ENCODE measurements at places on chromosomes 11 and 22. TPM values are rescaled to one million over a fixed set of nuclear protein-coding genes. Genes with fewer than 3 reads are reported as not detected.

DNA sequence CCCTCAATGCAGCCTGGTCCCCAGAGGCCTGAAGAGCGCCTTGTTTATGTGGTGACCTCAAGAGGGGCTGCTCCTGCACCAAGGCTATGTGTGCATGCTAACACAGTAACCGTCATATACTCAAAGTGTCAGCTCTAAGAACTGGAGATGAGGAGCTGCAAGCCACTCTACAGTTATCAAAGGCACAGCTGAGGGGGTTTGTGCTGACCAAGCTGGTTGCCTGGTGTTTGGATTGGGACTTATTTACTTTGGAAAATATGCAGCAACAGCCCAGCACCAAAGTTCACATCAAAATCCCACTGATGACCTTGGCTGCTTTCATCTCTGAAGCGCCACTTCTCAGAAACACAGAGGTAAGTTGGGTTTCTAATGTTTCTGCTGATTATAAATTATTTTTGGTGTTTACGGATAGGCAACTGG is at the start of gene SERPIND1:
SERPIND1 (plus strand) TSS at position 321 of the 420 bp plus-strand sequence. CDS start 5,200 bp downstream, outside the sequence.
- DNase-seq, result no peak
- H3K36me3 ChIP-seq, result no peaks in the 10 kb centered on the region
- no peak within 1 kb of the TSS for H3K27ac ChIP-seq

NAA40 gene
- total RNA-seq, result 9.8 TPM

DNA sequence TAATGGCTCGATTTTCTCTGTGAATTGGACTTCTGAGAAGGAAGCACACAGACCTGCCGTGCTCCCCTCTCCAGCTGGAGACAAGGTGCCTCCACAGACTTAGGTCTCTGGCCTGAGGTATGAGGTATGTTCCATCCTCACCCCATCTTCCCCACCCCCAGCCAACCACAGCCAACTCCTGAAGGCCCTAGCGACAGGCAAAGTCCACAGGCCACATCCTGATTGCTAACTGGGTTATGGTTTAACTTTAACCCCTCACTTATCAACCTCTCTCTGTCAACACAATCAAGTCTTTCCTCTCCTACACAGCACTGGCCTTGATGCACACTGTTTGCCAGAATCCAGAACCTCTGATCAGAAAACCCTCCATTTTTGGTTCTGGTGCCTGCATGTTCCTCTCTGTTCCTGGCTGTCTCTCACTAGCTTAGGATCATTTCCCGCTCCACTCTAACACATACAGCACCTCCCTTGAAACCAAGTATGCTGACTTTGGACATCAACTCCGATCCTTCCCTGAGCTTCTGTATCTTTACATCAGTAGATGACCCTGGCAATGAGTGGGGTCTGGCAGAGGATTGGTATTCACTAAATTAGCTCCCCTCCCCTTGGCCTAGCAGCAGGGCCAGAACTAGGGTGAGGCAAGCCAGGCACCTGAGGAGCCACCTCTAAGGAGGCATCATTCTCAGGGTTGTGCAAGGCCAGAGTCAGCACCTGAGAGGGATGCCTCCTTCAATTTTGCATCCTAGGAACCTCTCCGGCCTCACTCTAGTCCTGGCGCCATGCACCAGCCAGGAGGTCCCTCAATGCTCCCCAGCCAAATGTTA is 22.0 kb downstream of the JAML start:
- H3K36me3 ChIP-seq, result no peaks in the 10 kb centered on the region
- no peaks in the 10 kb centered on the region for H3K27me3 ChIP-seq
- H3K4me3 ChIP-seq, result no peak overlapping the region
- DNase-seq, result no peak
- H3K27ac ChIP-seq, result no peak overlapping the region

RAG2 gene
- total RNA-seq, result not detected

C11orf97 gene
- not detected for total RNA-seq

- peaks cover 30% of the 10 kb centered on the region for H3K27me3 ChIP-seq
- no peak overlapping the region for H3K27ac ChIP-seq
- no peak overlapping the region for H3K4me3 ChIP-seq
- no peaks in the 10 kb centered on the region for H3K36me3 ChIP-seq
Observed at GRCh38 chr11:70468256-70469195, 70.2 kb downstream of the CTTN start.

DNA sequence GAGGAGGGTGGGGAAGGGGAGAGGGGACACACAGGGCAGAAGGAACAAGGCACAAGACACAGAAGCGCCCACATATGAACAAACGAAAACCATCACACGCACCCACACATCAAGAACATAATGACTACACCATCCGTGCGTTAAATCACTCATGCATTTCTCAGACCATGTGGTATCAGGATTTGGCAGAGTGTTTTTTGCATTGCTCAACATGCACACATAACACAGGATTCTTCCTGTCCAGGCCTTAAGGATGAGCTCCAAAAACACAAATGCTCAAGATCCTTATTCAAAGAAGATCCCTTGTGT is 309.5 kb downstream of the CADM1 start:
- H3K27ac ChIP-seq, result peak overlapping the region; percentile 29
- H3K4me1 ChIP-seq, result no peaks in the 10 kb centered on the region
- no peak for DNase-seq
- H3K36me3 ChIP-seq, result no peaks in the 10 kb centered on the region
- no peaks in the 10 kb centered on the region for H3K27me3 ChIP-seq

GRCh38 chr22:35541254-35541748 is 670 bp downstream of the RASD2 start:
- no peak for DNase-seq
- H3K27ac ChIP-seq, result no peak overlapping the region
- H3K4me1 ChIP-seq, result peaks cover 13% of the 10 kb centered on the region
- no peaks in the 10 kb centered on the region for H3K27me3 ChIP-seq

DNA sequence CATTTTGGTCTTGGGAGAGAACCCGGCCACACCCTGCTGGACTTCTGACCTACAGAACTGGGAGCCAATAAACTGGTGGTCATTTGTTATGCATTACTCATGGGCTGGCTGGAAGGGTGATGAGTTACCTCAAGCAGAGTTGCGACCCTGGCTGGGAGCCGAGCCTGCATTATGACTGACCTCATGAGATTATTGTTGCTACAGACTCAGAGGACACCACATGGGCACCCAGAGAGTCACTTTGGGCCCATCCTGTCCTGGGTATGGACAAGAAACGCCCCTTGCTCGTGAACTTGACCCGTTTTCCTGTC is 531.7 kb downstream of the TBC1D22A start:
- no peak overlapping the region for H3K4me3 ChIP-seq
- no peaks in the 10 kb centered on the region for H3K36me3 ChIP-seq
- no peaks in the 10 kb centered on the region for H3K4me1 ChIP-seq
- DNase-seq, result no peak
- no peak overlapping the region for H3K27ac ChIP-seq

GRCh38 chr11:93832780-93833179 is 17.6 kb downstream of the VSTM5 start:
- H3K4me3 ChIP-seq, result no peak overlapping the region
- no peaks in the 10 kb centered on the region for H3K4me1 ChIP-seq
- H3K36me3 ChIP-seq, result no peaks in the 10 kb centered on the region
- DNase-seq, result no peak
- no peak overlapping the region for H3K27ac ChIP-seq

- no peak for DNase-seq
- H3K4me1 ChIP-seq, result no peaks in the 10 kb centered on the region
- H3K4me3 ChIP-seq, result no peak overlapping the region
Observed at GRCh38 chr11:81596704-81597103, 1137.0 kb downstream of the FAM181B start.

DNA sequence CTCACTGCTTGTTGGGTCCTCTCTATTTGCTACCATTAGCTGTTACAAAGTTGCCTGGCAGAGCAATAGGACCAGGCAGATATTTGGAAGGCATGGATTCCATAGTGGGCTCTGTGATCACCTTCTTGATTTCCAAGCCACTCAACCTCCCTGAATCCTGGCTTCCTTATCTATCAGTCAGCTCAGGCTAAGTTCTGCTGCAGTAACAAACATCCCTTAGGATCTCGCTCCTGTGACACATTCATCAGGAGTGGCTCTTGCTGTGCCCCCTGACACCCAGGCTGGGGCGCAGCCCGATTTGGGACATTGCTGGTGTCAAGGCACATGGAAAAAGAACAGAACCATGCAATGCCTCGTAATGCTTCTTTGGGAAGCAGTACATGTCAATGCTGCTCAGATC is 503.9 kb downstream of the TBC1D22A start:
- H3K27ac ChIP-seq, result no peak overlapping the region
- H3K4me3 ChIP-seq, result no peak overlapping the region
- H3K27me3 ChIP-seq, result no peaks in the 10 kb centered on the region
- no peak for DNase-seq

- H3K36me3 ChIP-seq, result no peaks in the 10 kb centered on the region
- H3K27ac ChIP-seq, result no peak overlapping the region
- peaks cover 17% of the 10 kb centered on the region for H3K4me1 ChIP-seq
- H3K4me3 ChIP-seq, result no peak overlapping the region
Observed at GRCh38 chr11:18523084-18523483, 3.7 kb downstream of the TSG101 start.

SULT4A1 gene
- not detected for total RNA-seq

GRCh38 chr11:123268156-123268555 is 73.1 kb upstream of the CLMP start:
- H3K4me1 ChIP-seq, result no peaks in the 10 kb centered on the region
- DNase-seq, result no peak
- no peaks in the 10 kb centered on the region for H3K36me3 ChIP-seq
- H3K4me3 ChIP-seq, result no peak overlapping the region
- H3K27ac ChIP-seq, result no peak overlapping the region

E2F8 gene
- 4.8 TPM for total RNA-seq

DNA sequence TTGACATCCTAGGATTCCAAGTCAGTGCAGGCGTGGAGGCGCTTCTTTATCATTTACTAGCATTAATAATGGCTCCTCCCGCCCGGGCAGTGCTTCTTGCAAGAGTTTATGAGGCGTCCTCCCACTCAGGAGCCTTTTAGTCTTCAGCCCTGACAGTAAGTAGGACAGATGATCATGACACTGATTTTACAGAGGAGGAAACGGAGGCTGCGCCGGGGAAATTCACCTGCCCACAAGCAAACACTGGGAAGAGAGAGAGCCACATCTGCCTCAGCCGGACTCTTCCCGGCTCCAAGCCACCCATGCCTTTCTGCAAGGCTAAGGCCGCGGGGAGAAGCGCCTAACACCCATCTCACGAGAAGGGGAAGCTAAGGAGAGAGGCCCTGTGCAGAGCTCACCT is 35.9 kb downstream of the KIAA0930 start:
- no peak for DNase-seq
- no peaks in the 10 kb centered on the region for H3K27me3 ChIP-seq
- H3K4me1 ChIP-seq, result peaks cover 9% of the 10 kb centered on the region
- H3K4me3 ChIP-seq, result no peak overlapping the region
- no peak overlapping the region for H3K27ac ChIP-seq

LMNTD2 gene
- total RNA-seq, result 4.6 TPM

CAT gene
- total RNA-seq, result 32.9 TPM

DNA sequence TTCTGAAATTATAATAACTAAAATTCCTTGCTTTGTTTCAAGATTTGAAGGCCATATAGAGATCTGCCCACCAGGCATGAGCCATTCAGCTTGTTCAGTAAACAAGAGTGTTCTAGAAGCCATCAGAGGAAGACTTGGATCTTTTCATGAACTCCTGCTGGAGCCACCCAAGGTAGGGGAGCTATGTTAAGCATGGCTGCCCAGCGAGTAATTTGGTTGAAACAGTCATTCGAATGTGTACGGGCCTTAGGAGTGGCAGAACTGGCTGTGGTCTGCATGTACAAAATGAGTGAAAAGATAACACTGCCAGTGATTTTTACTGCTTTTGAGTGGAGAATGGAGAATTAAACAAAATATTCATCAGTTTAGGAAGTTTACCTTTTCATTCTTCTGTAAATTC is 103.7 kb downstream of the PPP6R3 start:
- H3K36me3 ChIP-seq, result peaks cover 100% of the 10 kb centered on the region
- DNase-seq, result no peak
- no peaks in the 10 kb centered on the region for H3K27me3 ChIP-seq
- H3K4me3 ChIP-seq, result no peak overlapping the region

GRCh38 chr22:44329179-44329796 is 16.5 kb upstream of the SHISAL1 start:
- H3K27me3 ChIP-seq, result peaks cover 8% of the 10 kb centered on the region
- no peak overlapping the region for H3K4me3 ChIP-seq
- no peak for DNase-seq
- H3K36me3 ChIP-seq, result no peaks in the 10 kb centered on the region
- H3K27ac ChIP-seq, result no peak overlapping the region
